Stimulated activated CD8-positive, alpha-beta memory T cell treated with anti-CD3 and anti-CD28 coated beads, Interleukin-4, amount 100 ng/mL, for 4 hours (primary cell): ENCODE measurements at places on chromosomes 3 and 15.

- no peak for DNase-seq
Observed at GRCh38 chr3:153927107-153927506, 194.1 kb upstream of the ARHGEF26 start.

DNA sequence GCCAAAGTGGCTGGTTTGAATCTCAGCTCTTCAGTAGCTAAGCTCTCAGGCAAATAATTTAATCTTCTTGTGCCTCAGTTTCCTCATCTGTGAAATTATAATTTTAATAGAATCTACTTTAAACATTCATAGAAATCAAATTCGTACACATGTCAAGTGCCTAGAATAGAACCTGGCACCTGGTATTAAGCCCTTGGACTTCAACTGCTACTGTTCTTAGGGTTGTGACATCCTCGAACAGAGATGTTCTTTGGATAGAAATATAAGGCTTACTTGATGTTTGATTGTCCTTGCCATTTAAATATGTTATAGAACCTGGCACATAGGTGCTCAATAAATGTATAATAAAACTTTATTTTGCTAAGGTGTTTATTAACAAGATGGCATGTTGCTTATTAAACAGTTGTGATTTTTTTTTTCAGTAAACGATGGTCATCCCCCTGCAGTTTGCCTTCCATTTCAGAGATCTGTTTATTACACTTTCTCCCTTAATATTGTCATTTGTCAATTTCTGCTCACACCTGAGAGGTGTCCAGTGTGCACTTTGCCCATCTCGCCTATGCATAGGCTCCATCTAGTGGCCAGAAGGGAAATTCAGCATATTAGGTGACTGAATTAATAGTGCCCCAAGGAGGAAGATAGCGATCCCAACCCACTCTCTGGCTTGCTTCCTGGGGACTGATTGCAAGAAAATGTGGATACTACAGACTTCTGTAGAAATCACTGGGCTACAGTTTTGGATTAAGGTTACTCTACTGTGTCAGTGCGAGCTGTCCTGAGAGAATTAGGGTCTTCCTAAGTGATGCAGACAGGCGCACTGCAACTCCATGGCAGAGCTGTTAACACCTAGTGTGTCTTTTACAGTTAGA, 10.7 kb downstream of the IGF1R start:
- DNase-seq, result no peak

GRCh38 chr3:122271246-122271898, 53.7 kb upstream of the CSTA start:
- DNase-seq, result no peak

DNA sequence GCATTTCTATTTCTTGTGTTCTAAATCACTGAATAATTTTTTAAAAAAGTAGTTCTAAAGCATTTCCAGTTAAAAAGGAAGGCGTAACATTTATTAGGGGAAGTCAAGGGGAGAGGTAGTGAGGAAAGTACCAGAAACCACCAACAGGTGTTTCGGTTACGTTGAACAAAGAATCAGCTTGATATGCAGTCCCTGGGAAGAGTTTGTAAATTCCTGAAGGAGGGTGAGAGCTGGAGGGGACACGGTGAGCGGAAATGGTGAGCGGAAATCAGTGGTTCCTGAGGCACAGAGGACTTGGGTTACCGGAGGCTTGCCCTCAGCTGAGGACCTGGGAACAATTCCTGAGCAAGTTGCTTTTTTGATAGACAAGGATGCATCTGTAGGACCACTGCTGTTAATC, 17.8 kb downstream of the MAP2K1 start:
- no peak for DNase-seq

GRCh38 chr3:7207928-7208327, 347.0 kb downstream of the GRM7 start:
- no peak for DNase-seq
